ENCODE measurements at places on chromosomes 1 and 21. TPM values are rescaled to one million over a fixed set of nuclear protein-coding genes. Genes with fewer than 3 reads are reported as not detected.

DNA sequence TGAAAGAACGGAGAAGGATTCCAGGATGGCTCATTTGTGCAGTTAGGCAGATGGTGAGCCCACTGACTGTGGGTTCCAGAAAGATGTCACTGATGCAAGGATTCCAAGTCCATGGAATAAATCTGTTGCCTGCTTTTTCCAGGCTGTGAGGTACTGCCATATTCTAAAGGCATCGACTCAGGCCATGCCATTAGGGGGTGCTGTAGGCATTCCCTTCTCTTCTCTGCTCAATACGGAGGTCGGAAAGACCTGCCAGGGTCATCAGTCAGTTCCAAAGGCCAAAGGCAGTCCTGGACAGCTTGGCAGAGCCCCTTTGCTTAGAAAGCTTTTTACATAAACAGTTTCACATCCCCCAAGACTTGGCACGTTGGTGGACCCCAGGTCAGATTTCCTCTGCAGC lies 31.7 kb upstream of the TMEM125 start:
- DNase-seq: peak; percentile 39

The ZNF697 gene
- polyA plus RNA-seq: 19.1 TPM

The KLHDC9 gene
- 19.9 TPM for polyA plus RNA-seq

The APOBEC4 gene
- polyA plus RNA-seq: not detected

DNA sequence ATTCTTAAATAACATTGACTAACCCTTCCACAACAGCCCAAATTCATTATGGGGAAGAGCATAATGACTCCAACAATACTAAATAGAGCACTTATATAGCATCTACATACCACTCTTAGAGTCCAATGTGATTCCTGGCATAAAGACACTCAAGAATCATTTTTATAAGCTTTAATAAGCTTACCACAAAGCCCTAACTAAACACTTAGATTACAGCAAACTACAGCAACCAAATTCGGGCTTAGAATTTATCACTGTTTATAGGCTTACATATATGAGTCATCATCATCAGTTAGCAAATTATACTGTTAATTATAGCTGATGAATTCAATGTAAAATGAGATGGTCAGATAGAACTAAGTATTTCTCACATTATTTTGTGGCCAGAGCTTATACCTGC lies 7.3 kb downstream of the SCYL3 start:
- DNase-seq: no peak

All from right renal pelvis (tissue), 4 donors.